ENCODE measurements at places on chromosomes 16 and 17.

- DNase-seq = no peak
Observed at GRCh38 chr16:1280783-1281182, 24.9 kb downstream of the TPSD1 start.

GRCh38 chr17:40819528-40820125, 2.8 kb downstream of the KRT10 start:
- no peak for DNase-seq

GRCh38 chr16:66344533-66345145, 21.9 kb upstream of the CDH5 start:
- no peak for DNase-seq

- no peak for DNase-seq
Observed at GRCh38 chr17:44004077-44004760, at the start of gene NAGS. Gene NAGS (plus strand): TSS chr17:44004622. CDS start chr17:44004664, 42 bp downstream.

DNA sequence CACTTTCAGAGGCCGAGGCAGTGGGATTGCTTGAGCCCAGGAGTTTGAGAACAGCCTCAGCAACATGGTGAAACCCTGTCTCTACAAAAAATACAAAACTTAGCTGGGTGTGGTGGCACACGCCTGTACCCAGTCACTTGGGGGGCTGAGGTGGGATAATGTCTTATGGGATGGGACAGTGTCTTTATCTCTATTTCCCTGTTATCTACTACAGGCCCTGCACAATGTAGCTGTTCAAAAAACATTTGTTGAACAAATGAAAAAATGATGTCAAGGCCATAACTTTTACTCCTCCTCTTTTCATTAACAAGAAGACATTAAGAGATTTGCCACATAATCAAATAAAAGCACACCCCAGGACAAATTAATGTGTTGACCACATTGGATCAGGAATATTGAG, 13.8 kb downstream of the TUBG1 start:
- no peak for DNase-seq

All from NCI-H226 (cell line).